ENCODE measurements at places on chromosomes 5 and 9. TPM values are rescaled to one million over a fixed set of nuclear protein-coding genes. Genes with fewer than 3 reads are reported as not detected.

DNA sequence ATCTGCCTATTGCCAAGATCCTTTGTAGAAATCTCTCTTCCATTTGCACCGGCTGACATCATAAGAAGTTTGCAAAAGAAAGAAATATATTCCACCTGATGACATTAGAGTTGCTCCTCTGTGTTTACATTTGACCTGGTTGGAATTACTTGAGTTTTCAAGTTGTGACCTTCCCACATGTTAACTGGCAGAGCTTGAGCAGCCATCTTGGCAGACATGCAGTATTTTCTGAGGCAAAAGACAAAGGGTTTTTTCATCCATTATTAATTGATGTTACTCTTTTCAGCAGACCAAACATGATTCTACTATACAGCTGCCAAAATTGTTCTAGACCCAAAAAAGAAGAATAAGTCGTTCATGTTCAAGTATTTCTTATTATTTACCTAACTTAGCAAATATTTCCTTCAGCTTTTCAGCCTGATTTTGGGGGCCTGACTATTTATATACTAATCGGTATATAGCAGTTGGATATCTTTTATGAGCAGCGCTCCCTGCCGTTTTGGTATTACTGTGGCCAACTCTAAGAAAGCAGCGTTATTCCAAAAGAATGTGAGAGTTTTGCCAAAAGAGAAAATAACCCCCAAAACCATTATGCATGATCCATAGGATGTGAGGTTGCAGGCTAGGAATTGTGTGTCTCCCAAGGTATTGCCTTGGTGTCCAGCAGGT, 212.9 kb downstream of the PBX3 start:
- no peak overlapping the region for H3K27ac ChIP-seq
- H3K4me1 ChIP-seq = no peaks in the 10 kb centered on the region

- no peak for DNase-seq
- H3K36me3 ChIP-seq = no peaks in the 10 kb centered on the region
Measured at GRCh38 chr5:167052791-167053190, 1238.7 kb upstream of the WWC1 start.

DNA sequence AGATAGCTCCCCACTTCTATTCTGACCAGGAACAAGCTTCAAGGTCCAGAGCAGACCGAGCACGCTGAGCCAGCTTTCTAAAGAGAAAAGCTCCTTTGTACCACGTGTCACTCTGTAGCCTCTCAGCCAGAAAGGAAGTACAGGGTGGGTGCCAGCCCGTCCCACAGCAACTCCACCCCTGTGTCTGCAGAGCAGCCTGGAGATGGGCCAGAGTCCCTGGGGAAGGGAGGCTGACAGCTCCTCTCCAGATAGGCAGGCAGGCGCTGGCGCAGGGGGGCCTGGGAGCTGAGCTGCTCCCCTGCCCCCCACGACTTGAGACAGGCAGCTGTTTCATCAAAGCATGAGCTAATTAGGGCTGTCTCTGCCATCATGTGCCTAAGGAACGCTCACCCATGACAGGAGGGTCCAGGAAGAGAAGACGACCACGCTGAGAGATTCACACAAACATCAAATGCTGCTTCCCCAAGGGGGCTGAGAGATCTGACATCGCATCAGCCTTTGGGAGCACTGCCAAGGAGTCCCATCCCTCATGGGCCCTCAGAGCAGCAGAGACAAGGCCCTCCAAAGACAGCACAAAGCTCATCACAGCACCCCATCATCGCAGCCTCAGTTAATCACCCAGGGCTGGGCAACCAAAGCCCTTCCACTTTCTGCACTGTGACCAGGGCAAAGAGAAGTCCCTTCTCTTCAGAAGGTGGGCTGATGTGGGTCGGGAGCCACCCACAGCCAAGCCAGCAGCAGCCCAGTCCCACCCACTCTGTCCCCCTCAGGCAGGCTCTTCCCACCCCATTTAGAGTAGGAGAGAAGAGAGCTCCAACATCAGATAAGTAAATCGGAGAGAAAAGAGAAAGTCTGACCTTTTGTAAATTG, 78.5 kb upstream of the LRRTM2 start:
- peaks cover 36% of the 10 kb centered on the region for H3K4me1 ChIP-seq
- no peaks in the 10 kb centered on the region for H3K27me3 ChIP-seq
- peak; percentile 83 for DNase-seq

ZFP2 gene
- 2.5 TPM for polyA plus RNA-seq

PLAC8L1 gene
- 0.54 TPM for polyA plus RNA-seq

GRCh38 chr5:74638970-74639806, 1.3 kb downstream of the ENC1 start:
- peaks cover 26% of the 10 kb centered on the region for H3K36me3 ChIP-seq
- DNase-seq = no peak
- peak overlapping the region; percentile 92 for H3K4me3 ChIP-seq
- H3K4me1 ChIP-seq = peaks cover 40% of the 10 kb centered on the region

DNA sequence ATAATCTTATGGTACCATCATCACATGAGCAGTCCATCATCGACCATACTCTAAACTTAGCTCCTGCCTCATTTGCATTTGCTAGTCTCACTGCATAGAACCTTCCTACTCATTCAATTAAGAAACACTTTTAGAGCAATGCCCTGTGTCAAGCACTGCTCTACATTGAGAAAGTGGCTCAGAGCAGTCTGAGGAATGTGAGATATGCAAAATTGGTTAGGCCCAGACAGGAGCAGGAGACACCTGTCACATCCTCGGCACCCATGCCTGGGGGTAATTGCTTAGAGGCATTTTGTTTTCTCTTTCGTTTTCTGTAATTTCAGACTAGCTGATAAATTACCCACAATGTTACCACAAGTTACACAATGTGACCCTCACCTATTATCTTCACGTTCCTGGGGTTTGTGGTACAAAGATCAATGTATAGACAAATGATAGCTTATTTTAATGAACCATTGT, 4.9 kb upstream of the RARS1 start:
- no peaks in the 10 kb centered on the region for H3K27me3 ChIP-seq
- H3K27ac ChIP-seq = peak overlapping the region; percentile 58
- H3K4me1 ChIP-seq = peaks cover 15% of the 10 kb centered on the region
- H3K36me3 ChIP-seq = no peaks in the 10 kb centered on the region

LCP2 gene
- 15.6 TPM for polyA plus RNA-seq

DNA sequence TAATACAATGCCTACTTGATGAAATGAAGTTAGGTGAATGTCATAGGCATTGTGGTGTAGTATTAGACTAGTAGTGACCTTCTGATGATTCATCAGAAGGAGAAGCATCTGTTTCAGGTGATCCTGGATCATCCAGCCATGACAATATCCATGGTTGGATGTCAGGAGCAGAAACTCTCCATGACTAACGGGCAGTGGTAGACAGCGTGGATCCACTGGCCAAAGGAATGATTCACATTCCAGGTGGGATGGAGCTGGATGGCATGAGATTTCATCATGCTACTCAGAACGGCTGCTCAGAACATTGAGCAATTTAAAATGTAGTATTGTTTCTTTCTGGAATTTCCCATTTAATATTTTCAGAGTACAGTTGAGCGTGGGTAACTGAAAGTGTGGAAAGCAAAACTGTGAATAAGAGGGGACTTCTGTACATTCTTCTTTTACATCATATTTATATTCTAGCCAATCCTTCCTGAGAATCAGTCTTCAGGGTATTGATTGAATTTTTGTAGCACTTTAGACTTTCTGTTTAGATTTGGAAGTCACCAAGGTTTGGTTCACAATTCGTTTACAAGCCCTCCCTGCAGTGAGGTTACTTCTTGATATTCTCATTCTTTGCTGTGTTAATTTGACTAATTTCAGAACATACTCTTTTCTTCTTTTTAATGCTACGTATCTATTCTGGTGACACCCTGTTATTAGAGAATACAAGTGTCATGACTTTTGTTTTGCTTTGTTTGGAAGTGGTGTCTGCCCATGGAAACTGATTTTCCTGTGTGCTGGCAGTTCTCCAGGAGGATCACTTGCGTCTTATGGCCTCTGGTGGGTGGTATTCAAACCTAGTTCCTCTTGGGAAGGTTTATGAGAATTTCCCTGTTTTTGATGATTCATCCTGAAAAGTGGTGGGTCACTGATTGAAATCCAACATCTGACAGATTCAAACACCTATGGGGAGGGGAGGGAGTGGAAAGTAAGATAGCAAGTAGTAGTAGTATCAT, 12.2 kb upstream of the CLINT1 start:
- H3K4me1 ChIP-seq = peaks cover 8% of the 10 kb centered on the region
- DNase-seq = no peak
- no peak overlapping the region for H3K4me3 ChIP-seq
- H3K36me3 ChIP-seq = no peaks in the 10 kb centered on the region

Data from large intestine (tissue), 12 donors.